ENCODE measurements at places on chromosomes 5 and 9.

GRCh38 chr9:4318741-4319140 lies 18.9 kb upstream of the GLIS3 start:
- DNase-seq, result no peak

DNA sequence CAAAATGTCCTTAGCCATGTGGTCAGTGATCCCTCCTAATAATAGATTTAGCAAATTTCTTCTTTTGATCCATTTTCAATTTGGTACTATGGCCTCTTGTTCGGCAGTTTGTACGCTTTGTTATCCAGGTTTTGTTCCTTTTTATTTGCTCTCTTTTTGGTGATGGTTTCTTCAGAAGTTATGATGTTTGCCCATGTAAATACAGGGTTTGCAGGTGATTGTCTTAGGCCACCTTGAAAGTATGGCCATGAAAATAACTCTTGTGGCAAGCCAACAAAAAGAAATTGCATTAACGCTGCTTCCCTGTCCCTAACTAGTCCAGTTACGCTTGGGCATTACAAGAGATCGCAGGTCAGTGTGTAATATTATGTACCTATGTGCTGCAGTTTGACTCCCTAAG lies 8.6 kb downstream of the GPR151 start:
- DNase-seq, result no peak

DNA sequence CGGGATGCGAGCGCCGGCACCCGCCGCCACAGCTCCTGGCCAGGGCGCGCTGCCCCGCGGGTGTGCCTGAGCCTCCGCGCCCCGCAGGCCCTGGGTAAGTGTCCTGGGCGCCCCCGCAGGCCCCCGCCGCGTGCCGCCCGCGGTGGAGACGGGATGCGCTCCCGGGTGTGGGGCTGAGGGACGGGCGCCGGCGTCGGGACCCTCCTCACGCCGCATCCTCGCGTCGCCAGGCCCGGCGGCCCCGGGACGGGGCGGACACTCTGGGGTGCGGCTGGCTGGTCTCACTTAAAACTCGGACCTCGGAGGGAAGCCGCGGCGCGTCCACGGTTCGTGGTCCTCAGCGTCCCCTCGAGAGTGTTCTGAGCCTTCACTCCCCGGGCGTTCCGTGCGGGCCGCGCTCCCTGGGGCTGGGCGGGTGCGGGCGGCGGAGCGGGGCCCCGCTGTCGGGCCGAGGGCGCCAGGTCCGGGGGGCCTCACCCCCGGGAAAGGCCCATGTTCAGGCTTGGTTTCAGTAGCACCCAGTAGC lies 275 bp downstream of the AHRR start:
- DNase-seq, result no peak

DNA sequence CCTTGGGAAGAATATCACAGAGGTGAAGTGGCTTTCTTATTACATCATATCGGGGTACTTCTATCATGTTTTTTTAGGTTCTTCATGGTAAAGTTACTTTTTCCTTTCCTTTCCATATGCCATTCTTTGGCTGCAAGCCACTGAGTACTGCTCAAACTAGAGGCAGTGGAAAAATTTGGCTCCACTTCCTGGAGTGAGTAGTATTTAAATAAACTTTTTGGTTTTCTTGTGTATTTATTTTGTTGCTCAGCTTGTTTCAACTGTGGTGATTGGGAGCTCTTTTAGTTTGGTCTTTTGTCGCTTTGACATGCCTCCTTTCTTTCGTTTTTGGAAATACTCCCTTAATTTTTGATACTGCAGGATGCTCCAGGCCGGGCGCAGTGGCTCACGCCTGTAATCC lies 69.8 kb downstream of the WDR70 start:
- no peak for DNase-seq

DNA sequence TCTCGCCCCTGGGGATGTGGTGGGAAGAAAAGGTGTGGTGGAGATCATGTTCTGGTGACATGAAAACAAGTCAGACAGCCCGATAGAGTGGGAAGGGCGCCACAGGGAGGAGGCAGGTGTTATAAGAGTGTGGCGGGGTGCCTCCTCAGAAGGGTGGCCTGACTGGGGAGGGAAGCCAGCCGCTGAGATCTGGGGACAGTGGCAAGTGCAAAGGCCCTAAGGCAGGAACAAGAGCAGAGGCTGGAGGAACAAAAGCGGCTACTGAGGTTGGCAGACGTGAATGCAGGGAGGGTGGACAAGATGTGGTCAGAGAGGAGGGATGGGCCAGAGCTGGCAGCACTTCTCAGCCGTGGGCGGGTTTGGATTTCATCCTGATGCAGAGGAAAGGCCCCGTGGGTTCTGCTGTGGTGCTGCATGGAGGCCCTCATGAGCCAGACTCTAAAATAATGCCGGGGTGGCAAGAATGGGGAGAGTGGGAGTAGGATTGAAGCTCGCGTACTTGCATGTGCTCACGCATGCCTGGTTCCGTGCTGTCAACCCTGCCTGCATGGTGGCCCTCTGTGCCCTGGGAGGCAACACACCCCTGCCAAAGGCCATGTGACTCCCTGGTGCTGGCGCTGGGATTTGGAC lies 89.2 kb downstream of the MVB12B start:
- DNase-seq, result no peak

DNA sequence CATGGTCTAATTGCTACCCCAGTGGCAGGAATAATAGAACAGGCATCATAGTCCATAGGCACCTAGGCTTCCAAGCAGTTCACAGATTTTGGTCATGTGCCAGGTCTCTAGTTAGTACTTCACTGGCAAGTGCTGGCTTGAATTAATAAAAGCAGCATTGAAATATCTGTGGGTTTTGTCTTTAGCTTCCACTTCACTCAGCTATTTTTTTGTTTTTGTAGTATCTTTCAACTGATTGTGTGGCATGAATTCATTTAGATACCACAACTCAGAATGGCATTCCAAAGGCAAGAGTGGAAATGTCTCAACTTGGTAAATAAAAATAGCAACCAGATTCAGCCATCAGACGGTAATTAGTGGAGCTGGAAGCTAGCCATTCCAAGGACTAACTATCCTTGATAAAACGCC lies 27.9 kb upstream of the ITGA2 start:
- DNase-seq, result no peak

GRCh38 chr9:116695438-116695837 lies 8.3 kb downstream of the TRIM32 start:
- DNase-seq, result no peak

- DNase-seq, result no peak
Observed at GRCh38 chr5:135691044-135691443, 112.3 kb upstream of the CXCL14 start.

- DNase-seq, result no peak
Observed at GRCh38 chr5:150672237-150672883, 11.3 kb downstream of the MYOZ3 start.

GRCh38 chr5:120137582-120137981 lies 326.5 kb upstream of the PRR16 start:
- DNase-seq, result no peak

- DNase-seq, result no peak
Observed at GRCh38 chr9:13576101-13576500, 296.6 kb upstream of the MPDZ start.

GRCh38 chr5:66238435-66238834 lies 94.3 kb downstream of the SREK1 start:
- DNase-seq, result no peak

DNA sequence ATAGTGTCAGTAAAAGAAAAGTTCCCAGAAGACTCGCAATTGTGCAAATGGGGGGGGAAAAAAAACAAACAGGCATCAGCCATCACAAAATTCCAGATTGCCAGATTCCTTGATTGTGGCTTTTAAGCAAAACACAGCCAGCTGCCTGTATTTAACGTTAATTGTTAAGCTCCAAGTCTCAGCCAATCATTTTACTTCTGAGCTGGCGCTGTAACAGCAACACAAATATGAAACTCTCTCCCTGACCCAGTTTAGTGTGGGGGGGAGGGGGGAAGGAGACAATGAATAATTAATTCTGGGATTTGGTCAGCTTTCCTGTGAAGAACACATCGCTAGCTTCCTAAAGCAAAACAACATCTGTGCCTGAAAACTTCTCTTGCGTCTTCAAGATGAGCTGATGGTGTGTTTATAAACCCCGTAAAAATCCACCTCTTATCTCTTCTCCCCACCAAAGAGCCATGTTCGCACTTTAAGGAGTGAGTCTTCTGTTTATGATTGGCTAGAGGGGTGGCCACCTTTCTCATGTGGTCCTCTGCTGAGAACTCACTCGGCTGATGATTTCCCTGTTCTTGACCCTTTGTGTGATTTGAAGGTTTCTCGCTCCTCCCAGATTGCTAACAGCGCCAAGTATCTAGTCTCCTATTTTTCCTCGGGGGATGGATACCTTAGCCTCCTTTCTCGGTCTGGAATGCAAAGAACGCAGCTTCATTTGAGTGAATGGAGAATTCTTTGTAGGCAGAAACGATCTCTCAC lies 160.2 kb upstream of the DAPK1 start:
- no peak for DNase-seq

- DNase-seq, result no peak
Observed at GRCh38 chr9:137163365-137163715, 6.5 kb downstream of the LRRC26 start.

- DNase-seq, result no peak
Observed at GRCh38 chr5:154243736-154244135, 53.2 kb downstream of the GALNT10 start.

DNA sequence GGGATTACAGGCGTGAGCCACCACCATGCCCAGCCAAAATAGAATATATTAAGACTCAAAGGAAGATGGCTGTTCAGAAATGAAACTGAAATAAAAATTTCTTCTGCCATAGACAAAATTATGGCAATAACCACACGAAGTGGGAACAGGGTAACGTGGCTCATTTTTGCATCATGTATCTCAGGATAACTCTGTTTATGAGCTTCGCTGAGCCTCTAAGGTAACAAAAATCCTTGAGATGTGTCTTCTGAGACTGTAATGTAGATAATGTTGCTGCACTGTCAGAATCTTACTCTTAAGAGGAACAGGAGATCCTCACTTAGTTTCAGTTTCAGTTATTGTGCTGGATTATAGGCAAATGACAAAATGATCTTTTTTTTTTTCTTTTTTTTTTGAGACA lies 153.8 kb downstream of the GOLPH3 start:
- no peak for DNase-seq

DNA sequence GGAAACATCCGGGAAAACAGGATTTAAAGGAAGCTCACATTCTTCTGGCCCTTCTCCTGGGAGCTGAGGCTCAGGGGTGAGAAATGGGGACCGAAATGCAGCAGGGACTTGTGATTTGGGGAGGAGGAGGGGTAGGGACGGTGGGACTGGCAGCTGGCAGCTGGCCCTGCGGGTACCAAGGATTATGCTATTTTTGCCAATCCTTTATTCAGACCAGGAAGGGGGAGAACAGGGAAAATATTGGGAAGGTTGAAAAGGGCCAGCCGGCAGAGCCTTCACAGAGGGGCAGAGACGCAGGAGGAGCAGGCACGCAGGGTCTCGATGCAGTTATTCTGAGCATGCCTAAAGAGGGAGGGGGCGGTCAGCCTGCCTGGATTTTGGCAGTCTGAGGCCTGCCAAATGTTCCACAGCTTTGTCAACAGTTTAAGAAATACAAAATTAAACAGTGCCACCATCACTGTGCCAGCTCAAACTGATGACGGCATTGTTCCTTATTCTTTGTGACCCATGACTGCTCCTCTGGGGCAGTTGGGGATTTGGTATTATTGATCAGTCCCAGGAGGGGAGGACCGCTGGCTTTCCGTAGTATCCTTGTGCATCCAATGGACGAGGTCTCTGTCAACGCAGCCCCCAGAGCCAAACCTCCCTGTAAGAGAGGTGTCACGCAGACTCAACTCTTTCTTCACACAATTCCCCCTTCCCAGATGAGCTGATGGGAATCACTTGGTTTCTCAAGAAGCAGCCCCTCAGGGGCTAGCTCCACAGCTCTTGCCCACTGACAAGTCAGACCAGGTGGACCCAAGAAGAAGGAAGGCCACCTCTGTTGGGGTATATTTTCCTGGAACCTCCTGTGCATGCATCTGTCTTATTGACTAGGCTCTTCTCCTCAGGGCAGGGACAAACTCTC lies 553.3 kb downstream of the BNC2 start:
- no peak for DNase-seq

GRCh38 chr9:121021301-121021700 lies 28.8 kb downstream of the C5 start:
- DNase-seq, result no peak

DNA sequence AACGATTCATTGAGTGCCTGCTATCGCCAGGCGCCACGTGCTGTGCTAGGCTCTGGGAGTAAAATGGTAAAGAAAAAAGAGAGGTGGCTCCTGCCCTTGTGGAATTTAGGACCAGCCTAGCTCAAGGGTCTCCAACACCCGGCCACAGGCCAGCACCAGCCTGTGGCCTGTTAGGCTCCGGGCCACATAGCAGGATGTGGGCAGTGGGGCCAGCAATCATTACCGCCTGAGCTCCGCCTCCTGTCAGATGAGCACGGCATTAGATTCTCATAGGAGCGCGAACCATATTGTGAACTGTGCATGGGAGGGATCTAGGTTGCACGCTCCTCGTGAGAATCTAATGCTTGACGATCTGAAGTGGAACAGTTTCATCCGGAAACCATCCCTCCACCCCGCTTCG lies 1.5 kb downstream of the RMRP start:
- no peak for DNase-seq

- DNase-seq, result no peak
Observed at GRCh38 chr5:127079994-127080491, 6.7 kb upstream of the C5orf63 start.

GRCh38 chr9:33249087-33249658 lies 9.2 kb downstream of the SPINK4 start:
- no peak for DNase-seq

DNA sequence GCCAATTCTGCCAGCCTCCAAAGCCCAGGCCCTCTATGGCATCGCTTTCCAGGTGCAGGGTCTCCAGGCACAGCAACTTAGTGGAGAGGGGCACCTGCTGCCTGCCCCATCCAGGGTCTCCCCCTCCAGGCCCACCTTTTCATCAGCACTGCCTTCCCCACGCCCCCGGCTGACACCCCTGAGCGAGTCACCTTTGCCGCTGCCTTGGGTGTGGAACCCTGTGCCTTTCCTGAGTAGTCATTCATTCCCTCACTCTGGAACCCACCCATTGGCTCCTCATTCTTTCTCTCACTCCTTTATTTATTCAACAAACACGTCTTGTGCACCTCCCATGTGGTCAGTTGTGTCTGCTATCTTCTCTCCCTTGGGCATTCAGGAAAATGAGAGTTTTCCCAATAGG lies 14.5 kb upstream of the RPL26L1 start:
- no peak for DNase-seq
